ENCODE measurements at places on chromosomes 12 and 14. TPM values are rescaled to one million over a fixed set of nuclear protein-coding genes. Genes with fewer than 3 reads are reported as not detected.

- no peak for DNase-seq
Observed at GRCh38 chr14:92885279-92886061, 37.5 kb upstream of the CHGA start.

DNA sequence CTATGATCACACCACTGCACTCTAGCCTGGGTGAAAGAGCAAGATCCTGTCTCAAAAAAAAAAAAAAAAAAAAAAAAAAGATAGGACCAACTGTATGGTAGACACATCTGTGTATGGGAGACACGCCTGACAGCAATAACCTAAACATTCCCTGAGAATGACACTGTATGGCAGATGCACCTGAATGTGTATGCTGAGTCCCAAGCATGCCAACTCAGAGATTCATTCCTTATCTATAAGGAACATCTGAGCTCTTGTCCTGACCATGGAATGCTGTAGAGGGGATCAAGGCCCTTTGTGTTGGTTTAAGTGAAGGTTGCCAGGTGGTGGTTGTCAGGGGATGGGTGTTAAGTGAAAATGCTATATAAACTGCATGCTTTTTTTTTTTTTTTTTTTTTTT, 19.2 kb upstream of the LGALS3 start:
- no peak for DNase-seq

GRCh38 chr12:89856431-89856830, 147.8 kb upstream of the ATP2B1 start:
- DNase-seq, result peak; percentile 26

DNA sequence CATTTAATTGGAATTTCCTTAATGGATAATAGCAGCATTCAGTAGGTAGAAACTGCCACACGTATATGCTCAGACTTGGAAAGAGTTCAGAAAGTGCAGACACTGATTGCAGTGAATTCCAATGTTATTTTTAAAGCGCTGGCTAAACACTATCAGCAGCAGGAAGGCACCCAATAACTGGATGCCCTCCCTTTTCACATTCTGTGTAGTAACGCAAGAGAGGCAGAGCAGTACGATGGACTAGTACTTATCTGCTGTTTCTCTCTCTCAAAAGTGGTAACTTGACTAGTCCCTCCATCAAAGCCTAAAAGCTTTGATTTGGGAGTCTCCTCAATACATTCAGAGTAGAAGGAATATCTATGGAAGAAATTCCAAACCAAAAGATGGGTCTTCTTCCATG, 791.0 kb downstream of the TMTC2 start:
- DNase-seq, result no peak

GRCh38 chr12:108773798-108774788, 42.8 kb upstream of the CORO1C start:
- DNase-seq, result peak; percentile 67

The UNC119B gene
- total RNA-seq, result 18.0 TPM
